Fibroblast of pulmonary artery (primary cell): ENCODE measurements at places on chromosomes 13 and 19.

DNA sequence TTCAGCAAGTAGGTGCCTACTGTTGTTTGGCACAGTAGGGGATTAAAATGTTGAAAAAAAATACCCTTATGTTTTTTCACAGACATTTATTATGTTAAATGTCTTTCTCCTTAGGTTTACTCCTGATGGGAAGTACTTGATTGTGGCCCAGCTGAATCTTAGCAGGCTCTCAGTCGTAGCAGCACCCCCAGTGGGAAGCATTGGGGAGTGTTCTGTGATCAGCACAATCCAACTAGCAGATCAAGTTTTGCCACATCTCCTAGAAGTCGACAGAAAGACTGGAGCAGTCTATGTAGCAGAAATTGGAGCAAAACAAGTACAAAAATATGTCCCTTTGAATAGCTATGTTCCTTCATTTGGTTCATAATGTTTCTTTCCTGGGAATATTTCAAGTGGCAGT lies 9.3 kb downstream of the NHLRC3 start:
- no peak for DNase-seq

GRCh38 chr19:4970558-4971423 lies 1.9 kb downstream of the KDM4B start:
- DNase-seq, result no peak

DNA sequence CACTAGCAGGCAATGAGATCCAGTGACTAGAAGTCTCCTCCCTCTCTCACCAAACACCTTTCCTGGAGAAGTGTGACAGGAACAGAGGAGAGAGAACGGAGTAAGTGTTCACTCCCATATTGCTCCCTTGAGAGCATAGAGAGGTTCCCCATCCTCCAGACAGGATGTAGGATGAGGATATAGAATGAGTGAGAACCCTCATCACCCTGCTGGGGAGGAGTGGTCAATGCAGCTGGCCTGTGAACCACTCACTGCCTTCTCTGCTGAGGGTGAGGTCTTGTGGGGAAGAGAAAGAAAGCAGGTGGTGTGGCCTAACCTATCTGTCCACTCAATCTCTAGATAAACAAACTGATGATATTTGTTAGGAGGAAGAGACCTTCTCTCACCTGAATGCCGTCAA lies 386.6 kb downstream of the PCDH20 start:
- no peak for DNase-seq

DNA sequence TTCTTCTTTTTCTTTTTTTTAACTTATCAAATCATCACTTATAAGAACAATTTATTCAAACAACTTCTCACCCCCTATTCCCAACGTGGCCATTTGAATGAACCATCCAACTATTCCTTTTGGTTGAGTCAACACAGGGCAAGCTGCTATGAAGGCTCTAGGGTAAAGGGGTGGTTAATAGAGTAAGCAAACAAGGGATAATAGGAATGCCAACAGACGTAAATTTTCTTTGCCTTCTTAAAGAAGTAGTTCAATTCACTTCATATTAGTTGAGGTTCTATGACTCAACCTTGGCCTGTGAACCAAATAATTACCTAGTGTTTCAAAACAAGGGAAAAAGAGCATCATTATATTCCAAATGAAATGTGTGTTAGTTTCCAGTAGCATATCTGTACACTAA lies 1383.8 kb upstream of the SLC10A2 start:
- no peak for DNase-seq

DNA sequence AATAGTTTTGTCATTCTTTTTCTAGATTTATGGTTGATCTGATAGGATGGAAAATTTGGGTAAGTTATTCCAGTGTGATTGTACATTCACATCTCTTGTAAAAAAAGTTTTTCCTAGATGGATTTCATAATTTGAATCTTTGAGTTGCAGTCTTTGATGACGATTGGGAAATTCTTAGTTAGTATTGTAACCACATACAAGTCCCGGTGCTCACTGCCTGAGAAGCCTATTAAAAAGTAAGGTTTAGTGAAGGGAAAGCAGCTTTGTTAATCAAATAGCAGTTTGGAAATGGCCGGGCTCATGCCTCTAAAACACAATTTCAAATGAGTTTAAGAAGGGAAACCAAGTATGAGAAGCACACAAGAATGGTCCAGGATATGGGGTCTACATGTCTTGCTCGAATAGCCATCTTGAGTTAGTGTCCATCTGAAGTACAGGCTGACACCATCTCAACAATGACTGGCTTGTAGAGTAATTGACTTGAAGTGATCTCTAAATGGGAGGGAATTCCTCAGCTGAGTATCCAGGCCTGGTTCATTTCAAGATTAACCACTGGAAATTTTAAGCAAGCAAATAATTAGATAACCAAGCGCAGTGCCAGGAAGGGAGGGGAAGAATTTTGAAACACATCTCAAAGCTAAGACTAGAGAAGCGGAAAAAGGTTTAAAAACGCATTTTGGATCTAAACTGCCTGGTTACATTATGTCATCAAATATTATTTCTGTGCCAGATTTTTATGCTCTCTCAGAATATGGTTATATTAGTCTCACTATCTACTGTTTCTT lies 1145.6 kb upstream of the MIR17HG start:
- DNase-seq, result peak; percentile 20

- DNase-seq, result no peak
Observed at GRCh38 chr13:111467111-111467890, 146.9 kb downstream of the TEX29 start.

DNA sequence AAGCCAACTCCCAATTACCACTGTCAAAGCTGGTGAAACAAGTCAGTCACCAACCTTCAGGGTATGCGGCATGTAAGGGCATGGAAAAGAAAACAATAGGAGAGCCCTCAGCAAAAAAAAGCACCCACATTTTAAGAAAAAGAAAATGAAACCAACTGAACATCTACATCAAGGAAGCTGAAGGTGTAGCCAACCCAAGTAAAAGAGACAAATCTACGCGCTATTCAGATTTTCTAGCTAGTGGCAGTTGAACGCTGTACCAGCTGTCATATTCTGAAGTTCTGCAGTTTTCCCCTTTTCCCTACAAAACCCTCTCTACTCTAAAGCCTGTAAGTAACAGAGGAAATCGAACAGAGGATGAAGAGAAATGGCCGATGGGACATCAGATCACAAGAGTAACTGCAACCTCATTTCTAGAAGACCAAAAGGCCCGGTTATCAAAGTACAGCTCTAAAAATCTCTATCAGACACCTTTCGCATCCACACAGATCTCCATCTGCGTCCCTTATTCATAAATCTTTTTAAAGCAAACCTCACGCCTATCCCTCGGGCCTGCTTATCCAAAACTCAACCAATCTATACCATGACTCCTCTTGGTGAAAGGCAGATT lies 1.4 kb downstream of the MYCBP2 start:
- DNase-seq, result no peak

DNA sequence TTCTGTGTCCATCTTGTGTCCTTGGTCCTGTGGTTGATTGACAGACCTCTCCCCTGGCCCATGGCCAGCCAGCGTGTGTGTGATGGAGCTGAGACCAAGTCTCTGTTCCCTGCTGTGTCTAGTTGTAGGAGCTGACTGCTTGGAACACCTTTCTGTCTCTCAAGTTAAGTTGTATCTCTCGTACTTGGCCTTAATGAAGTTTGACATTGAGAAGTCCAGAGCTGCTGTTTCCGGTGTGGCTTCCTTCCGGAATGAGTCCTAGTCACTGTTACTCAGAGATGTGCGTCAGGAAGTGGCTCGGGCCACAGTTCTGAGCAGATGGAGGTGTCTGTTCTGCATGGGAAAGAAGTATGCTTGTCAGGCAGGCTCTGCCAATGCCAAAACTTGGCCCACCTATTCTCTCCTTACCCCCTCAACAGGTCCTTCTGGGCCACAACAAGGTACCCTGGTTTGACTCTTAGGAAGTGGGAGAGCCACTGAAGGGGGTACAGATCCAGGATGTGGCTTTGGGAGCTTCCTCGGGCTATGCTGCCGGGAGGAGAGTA lies 54.3 kb downstream of the GATAD2A start:
- DNase-seq, result peak; percentile 66

- DNase-seq, result peak; percentile 67
Observed at GRCh38 chr19:2475018-2475701, 767 bp upstream of the GADD45B start.

DNA sequence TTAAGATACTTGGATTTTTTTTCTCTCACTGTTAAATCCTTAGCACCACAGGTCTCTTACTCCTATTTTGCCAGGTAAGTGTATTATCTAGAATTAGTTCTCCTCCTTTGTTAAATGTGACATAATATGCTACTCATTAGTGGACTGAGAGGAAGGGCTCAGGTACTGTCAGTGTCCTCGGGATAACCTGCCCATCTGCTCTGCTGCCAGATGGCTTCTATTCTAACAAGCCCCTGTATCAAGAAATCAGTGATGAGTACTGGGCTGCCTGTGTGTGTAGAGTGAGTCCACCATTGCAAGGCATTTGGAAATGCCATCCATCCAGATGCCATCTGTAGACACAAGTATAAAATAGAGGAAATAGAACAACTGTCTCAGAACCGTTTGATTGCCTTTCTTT lies 209.6 kb downstream of the ATP8A2 start:
- DNase-seq, result no peak

- DNase-seq, result no peak
Observed at GRCh38 chr13:73321043-73321442, 262.2 kb downstream of the KLF5 start.

DNA sequence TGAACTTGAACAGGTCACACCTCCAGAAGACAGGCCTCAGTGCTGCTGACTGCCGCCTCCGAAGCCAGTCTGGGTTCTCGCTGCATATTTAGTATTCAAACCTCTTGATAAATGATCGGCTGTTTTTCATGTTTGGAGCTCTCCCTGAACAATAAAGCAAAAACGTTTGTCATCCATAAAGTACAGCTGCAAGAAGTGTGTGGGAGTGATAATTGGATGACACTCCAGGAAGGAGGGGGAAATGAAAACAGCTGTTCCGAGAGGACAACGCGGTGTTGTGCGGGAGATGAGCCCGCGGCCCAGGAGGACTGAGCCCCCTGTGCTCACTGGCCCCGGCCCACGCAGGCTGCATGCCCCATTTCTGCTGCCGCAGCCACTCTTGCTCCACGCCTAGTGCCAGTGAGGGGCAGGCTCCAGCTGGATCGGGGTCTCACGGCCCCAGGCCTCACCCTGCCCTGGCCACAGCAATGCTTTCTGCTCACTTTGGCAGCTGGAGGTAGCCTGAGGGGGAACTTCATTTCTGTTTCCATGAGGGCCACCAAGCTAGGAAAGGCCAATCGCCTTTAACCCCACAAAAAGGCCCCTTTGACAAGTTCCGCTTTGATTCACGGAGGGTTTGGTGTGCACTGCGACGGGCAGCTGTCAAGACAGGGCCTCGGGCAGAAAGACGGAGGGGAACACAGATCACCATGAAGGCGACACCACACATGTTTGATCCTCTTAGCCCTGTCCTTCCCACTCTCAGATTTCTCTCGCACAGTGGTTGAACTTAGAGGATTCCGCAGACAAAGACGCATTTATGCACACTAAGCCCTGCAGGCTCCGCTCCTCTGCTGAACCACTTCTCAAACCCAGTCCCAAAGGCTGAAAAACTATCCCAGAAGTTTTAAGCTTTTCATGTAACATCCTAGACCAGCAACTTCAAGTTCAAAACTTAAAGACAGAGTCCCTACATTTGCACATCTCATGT lies 537.6 kb downstream of the EFNB2 start:
- DNase-seq, result peak; percentile 34

DNA sequence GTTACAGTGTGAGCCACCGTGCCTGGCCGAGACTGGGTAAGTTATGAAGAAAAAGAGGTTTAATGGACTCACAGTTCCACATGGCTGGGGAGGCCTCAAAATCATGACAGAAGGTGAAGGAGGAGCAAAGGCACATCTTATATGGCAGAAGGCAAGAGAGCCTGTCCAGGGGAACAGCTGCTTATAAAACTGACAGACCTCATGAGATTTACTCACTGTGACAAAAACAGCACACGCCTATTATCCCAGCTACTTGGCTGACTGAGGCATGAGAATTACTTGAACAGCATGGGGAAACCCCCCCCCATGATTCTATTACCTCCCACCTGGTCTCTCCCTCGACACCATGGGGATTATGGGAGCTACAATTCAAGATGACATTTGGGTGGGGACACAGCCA lies 23.4 kb upstream of the ZNF561 start:
- DNase-seq, result no peak

- DNase-seq, result peak; percentile 66
Observed at GRCh38 chr19:33395561-33396550, 22.3 kb downstream of the CEBPG start.

DNA sequence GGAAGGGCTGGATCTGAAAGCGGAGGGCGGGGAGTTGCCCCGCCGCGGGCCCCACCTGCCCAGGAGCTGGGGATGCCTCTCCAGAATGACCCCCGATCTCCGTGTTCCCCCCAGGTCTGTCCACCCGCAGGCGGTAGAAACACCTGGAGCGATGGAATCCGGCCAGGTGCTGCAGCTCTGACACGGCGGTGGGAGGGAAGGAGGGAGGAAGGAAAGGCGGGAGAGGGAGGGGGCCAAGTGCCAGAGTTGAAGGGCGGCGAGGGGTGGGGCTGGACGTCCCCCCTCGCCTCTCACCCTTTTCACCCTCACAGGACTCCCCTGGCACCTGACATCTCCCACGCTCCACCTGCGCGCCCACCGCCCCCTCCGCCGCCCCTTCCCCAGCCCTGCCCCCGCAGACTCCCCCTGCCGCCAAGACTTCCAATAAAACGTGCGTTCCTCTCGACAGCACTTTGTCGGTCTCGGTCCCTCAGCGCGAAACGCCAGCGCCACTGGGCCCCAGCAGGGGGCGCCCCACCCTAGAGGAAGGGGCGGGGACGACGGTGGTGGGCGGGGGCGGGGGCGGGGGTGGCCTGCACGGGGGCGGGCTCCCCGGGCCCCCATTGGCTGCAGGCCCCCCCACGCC lies 337 bp upstream of the FXYD7 start:
- DNase-seq, result peak; percentile 52

- no peak for DNase-seq
Observed at GRCh38 chr13:71090990-71091389, 776.0 kb downstream of the DACH1 start.

GRCh38 chr13:108705031-108705430 lies 75.6 kb downstream of the MYO16 start:
- no peak for DNase-seq

- DNase-seq, result no peak
Observed at GRCh38 chr13:41040584-41041334, 20.6 kb upstream of the WBP4 start.

DNA sequence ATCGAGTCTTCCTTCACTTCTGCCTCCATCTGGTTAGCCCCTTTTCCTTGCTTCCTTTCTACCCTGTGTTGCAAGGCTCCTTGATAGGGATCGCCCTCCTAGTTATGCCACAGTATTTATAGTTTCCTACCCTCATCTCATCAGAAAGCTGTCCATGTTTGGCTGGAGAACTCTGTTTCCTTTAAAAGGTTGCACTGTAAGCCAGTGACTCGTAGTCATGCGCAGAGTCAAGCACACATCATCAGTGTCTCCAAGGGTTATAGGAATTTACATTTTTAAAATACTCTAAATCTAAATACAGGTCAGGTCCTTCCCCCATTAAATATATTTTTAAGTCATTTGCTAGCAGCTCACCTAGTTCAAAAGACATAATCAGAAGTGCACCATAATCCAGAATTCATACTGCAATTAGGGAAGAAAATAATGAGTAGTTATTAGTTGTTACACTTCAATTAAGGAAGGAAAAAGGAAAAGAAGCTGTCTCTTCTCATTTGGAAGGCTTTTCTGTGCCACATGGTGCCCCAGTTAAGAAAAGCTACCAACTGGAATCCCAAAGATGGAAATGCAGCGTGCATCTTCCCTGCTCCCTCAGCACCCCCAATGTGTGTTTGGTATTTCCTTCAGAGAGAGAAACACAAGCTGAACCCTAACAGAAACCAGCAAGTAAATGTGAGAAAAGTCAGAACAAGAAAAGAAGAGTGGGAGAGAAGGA lies 81.0 kb downstream of the GPR12 start:
- DNase-seq, result peak; percentile 56

- no peak for DNase-seq
Observed at GRCh38 chr19:9054765-9055164, 32.1 kb upstream of the OR1M1 start.

GRCh38 chr19:3323026-3323425 lies 43.4 kb upstream of the NFIC start:
- no peak for DNase-seq
